ENCODE measurements at places on chromosomes 3 and 15.

DNA sequence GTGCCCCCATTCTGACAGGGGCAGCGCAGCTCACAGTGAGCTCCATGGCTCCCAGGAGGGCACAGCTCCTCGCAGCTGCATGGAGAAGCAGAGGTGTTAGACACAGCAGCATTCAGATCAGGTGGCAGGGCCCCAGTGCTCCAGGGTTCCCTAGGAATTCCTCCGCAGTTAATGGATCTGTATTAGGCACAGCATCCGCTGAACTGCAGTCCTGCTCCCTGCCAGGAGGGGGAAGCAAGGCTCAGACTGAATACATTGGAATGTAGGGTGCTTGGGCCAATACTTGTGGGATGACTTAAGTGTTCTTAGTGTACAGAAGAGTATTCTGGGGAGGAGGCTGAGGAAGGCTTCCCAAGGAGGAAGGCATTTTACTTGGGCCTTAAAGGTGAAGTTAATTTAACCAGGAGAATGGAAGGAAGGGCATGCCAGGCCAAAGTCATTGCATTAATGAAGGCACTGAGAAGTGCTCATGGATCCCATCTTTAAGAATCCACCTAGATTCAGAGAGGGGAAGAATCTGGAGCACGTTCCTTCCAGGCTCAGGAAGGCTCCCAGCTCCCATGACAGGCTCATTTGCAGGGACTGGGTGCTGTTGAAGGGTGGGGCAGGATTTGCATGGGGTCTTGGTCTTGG lies 111.6 kb downstream of the RAB11A start:
- DNase-seq, result peak; percentile 5

GRCh38 chr3:10764259-10765051 lies 51.6 kb upstream of the SLC6A11 start:
- DNase-seq, result no peak

DNA sequence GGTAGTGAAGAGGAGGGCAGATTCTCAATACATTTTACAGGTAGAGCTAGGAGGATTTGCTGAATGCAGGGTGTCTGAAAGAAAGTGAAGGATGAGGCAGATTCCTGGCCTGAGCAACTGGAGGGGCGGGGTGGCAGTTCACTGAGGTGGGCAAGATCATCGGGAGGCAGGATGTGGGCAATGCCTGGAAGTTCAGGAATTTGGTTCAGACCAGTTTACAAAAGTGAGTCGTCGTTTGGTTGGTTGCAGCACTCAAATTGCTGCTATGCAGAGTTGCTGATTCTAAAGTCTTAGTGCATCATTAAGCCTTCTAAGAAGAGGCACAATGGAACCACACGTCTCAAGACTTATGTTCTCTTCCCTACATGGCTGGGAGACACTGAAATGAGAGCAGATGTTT lies 134.0 kb downstream of the MFSD1 start:
- no peak for DNase-seq

- DNase-seq, result no peak
These were observed 44.9 kb downstream of the MEIS2 start for GRCh38 chr15:37055481-37055880.

GRCh38 chr3:43870120-43870519 lies 179.4 kb downstream of the ABHD5 start:
- DNase-seq, result no peak

DNA sequence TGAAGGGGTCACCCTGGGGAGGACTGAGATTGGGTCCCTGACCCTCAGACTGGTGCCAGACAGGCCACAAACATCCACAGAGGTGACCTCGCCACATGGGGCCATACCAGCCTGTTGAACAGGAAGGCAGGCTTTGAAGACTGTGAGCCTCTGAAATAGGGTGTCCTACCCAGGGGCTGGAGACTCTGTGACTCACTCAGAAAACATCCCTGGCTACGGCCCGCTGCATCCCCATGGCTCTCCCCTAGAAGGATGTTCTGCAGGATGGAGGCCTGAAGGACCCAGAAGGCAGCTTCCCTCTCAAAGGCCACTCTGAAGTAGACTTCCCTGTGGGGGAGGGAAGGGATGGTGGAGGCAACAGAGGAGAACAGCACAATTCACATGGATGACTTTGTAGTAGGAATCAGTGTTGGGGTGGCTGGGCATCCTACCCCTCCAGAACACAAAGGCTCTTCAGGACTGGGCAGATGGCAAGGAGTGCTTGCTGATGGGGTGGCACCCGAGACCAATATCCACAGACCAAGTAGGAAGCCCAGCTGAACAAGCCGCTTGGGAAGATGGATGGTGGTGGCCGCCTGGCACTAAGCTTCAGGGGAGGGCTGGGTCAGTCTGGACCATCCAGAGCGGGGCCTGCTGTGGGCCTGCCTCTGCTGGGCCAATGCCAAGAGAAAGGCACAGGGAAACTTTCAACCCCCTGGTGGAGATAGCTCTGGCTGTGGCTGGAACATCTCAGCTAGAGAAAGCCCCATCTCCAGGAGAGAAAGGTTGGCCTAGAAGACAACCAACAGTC lies 37.6 kb upstream of the DUSP7 start:
- no peak for DNase-seq

- no peak for DNase-seq
These were observed 65.9 kb downstream of the HACD2 start for GRCh38 chr3:123518892-123519485.

- DNase-seq, result no peak
These were observed 87.9 kb downstream of the ITPR1 start for GRCh38 chr3:4581124-4581424.

DNA sequence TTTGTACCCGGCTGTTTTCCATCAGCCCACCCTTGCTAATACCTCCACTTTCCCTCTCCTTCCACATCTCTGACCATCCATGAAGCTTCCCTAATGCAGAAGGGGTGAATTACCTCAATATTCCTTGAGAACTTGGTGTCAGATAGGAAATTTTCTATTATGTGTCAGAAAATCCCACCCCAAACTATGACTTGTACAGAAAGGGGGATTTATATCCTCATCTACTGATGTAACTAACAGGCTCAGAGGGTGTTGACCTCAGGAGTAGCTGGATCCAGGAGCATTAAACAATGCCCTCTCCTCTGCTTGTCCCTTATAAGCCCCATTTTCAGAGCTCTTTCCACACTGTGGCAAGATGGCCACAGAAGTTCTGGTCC lies 242.8 kb upstream of the TLE3 start:
- DNase-seq, result no peak

DNA sequence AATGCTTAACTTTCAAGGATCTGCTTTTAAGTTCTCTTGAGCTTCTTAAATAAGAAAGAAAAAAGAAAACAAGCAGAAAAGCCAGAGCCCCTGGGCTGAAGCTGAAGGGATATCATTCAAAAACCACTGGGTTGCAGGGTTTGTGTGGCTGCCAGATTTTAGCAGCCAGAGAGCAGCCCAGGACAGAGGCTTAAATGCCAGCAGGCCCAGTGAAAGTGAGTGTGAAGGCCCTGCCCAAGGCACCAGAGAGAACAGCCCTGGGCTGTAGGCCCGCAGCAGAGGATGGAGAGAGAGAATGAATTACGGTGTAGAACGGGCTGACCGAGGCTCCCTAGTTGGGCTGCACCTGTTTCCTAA lies 106.3 kb upstream of the BOC start:
- DNase-seq, result no peak

DNA sequence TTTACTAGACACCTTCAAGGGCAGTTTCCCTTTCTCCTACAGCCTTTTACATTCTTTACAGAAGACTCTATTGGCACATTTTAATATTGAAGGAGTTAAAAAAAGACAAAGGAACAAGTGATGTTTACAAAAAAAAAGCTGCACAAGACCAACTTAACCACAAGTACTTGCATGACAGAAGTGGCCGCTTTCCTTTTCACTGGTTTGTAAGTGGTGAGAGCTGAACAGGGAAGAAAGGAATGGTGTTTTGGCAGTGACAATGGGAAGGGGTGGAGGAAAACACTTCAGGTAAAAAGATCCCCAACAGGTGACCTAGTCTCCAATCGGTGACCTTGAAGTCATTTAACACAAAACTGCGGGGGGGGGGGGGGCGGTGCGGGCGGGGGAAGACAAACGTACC lies 1.1 kb downstream of the WDR72 start:
- no peak for DNase-seq

DNA sequence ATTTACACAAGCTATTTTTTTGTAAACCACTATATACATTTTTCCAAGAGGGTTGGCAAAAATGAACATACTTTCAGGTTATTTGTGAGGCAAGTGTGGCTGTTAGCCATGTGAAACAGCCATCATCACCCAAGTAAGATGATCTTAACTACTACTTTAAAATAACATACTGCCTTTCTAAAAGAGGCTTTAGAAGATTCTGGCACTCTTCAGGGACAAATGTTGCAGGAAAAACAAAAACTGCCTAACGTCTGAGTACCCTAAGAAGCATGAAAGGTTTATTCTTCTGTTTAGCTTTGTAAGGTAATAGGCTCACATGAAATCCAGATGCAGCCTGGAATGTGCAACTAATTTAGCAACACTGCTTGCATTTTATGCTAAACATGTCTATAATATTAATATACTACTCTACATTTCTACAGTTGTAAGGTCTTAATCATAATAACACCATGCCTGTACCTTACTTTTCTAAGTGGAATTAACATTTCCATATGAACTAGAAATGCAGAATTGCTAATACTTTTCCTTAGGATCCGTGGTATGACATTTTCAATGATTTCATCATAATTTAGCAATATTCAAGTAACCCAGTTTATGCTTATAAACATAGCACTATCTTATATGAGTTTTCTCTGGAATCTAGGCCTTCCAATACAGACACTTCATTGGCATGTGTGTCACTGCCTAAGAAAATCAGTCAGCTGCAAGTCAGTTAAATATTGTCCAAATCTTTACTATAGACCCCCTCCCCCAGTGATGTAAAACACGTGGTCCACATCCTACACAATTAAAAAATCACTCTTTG lies 4.5 kb upstream of the LSAMP start:
- DNase-seq, result no peak

- DNase-seq, result peak; percentile 86
These were observed at the start of gene ISY1 for GRCh38 chr3:129160891-129161859. Gene ISY1 (minus strand): TSS chr3:129161063. CDS start chr3:129160975, 88 bp downstream.

DNA sequence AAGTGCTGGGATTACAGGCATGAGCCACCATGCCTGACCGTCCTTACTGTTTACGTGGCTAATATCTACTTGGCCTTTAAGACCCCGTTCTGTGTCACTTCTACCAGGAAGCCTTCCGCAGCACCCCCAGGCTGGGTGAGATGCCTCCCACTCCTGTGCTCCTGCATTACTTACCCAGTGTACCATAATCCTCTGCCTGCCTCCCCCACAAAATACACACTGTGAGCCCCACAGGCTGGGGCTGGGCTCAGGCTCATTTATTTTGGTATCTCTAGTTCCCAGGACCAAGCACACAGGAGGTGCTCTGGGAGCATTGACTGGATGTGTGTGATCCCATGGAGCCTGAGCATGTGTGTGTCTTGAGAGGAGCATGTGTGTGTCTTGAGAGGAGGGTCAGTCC lies 14.9 kb downstream of the MRAS start:
- DNase-seq, result no peak

DNA sequence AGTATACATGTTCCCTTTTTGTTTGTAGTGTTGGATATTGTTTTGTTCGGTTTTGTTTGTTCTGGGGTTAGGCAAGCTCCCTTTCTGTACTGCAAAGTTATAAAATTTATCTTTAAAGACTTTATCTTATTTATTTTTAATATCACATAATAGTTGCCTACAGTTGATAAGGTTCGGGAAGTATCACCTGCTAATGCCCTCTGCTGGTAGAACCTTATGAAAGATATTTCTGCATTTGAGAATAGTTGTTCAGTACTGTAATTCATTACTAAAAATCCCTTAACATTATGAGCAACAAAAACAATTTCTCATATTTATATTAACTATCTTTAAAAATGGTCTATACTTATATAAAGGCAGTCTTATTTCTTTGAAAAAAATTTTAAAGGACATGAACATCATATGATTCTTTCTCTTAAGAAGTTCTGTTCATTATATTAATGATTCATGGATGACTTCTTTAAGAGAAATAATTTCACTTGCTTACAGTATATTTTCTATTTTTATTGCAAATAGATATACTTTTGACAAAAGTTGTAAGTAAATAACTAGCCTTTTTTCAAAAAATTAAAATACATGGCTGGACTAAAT lies 1126.8 kb downstream of the SI start:
- no peak for DNase-seq

DNA sequence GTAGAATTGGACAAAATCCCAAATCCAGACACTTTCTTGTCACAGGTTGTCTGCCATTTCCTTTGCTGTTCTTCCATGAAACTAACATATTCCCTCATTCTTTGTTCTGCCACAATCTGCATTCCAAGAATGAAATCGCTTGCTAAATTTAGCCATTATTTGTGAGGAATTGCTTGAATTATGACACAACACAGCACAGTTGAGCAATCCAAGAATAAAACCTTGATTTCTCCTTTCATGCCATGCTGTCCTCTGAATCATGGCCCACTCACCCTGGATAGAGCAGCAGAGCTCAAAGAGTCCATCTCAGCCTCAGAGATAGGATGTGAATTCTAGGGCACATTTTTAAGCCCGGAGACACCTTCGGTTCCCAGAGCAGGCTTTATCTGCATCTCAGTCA lies 35.2 kb upstream of the GREM1 start:
- DNase-seq, result no peak

DNA sequence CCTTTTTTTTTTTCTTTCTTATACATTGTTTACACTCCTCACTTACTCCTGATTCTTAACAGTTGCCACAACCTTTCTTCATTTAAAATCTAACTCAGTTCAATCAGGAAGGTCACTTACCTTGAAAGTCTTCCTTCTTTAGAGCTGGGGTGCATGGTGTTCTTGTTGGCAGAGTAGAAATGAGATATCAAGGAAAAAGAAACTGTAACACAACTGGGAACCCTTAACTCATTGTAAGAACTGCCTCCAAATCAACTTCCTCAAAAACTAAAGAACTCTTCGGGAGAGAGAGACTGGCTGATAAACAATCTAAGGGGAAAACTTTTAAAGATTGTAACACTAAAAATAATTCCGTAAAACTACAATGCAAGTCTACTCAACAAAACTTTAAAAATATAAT lies 1.4 kb upstream of the APPL1 start:
- DNase-seq, result no peak

DNA sequence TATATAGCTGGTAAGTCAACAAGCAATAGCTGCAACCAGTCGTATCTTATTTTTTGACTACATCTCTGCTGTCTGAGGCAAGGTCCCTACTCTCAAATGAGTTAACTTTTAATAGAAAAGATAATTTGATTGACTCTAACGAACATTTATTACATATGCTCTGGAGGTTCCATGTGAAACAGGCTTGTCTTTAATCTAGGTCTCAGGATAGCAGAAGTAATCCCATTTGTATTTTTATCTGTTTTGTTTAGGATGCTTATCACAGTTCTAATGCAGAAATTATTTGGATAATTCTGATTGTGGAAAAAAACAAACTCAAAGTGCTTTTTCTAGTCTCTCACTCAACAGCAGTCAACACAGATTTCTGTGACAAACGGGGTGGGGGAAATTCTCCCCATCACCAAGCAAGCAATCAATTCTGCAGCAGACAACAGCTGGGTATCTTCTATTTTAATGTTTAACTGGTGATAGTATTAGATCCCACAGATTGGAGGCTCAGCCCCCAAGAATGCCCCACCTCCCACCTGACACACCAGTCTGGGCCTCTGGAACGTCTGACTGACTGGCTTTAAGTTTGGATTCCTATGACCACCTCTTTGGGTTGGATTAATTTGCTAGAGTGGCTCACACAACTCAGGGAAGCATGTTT lies 58.8 kb downstream of the ITPR1 start:
- DNase-seq, result no peak

- DNase-seq, result no peak
These were observed 36.6 kb upstream of the MAGI1 start for GRCh38 chr3:66075281-66075680.

All from GOT3 (cell line).